ENCODE measurements at places on chromosomes 6 and 20. TPM values are rescaled to one million over a fixed set of nuclear protein-coding genes. Genes with fewer than 3 reads are reported as not detected.

The BPI gene
- polyA plus RNA-seq = 0.44 TPM

- no peak overlapping the region for H3K27ac ChIP-seq
- no peaks in the 10 kb centered on the region for H3K4me1 ChIP-seq
- H3K36me3 ChIP-seq = no peaks in the 10 kb centered on the region
- no peaks in the 10 kb centered on the region for H3K27me3 ChIP-seq
- DNase-seq = no peak
Measured at GRCh38 chr6:39593646-39594045, 131.6 kb downstream of the KIF6 start.

GRCh38 chr6:14880677-14881076 lies 365.2 kb upstream of the JARID2 start:
- H3K36me3 ChIP-seq = no peaks in the 10 kb centered on the region
- H3K27me3 ChIP-seq = no peaks in the 10 kb centered on the region
- no peak for DNase-seq

The MUCL3 gene
- 39.6 TPM for polyA plus RNA-seq

DNA sequence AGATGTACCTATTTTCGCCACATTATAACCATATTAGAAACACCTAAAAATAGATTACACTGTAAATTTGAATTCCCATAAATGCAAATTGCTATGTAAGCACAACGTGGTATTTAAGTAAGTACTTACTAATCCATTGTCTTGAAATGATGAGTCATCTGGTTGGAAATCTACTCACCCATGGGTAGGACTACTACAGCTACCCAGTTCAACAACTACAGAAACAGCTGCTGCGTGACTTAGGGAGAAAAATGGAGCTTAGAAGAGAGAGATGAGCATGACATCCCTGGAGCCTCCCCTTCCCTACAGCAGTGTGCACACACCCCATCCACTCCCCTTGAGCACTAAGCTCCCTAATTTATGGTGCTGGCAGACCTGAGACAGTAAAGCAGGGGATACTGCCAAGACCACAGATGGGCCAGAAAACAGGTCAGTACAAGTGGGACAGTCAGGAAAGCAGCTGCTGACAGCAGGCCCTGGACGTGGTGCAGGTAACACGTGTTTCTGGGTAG lies 26.9 kb downstream of the RRAGD start:
- H3K27me3 ChIP-seq = no peaks in the 10 kb centered on the region
- H3K4me3 ChIP-seq = no peak overlapping the region
- H3K4me1 ChIP-seq = no peaks in the 10 kb centered on the region
- no peaks in the 10 kb centered on the region for H3K36me3 ChIP-seq

DNA sequence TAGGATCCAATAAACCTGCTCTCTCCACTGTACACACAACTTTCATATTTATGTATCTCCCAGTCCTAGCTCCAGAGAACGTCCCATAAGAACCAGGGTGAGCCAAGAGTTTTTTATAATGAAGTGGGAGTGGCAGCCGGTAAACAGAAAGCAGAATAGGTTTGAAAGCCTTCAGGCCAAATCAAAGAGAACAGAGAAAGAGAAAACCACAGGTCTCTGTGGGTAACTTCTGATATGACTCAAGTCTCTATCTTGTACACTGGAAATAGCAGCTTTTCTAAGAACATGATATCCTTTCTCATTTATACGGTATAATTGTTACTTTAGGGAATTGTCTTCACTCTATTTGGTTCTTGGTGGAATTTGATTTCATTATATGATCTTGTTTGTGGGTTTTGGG lies 273.6 kb downstream of the PACRG start:
- no peak overlapping the region for H3K27ac ChIP-seq
- H3K36me3 ChIP-seq = no peaks in the 10 kb centered on the region
- DNase-seq = no peak
- no peaks in the 10 kb centered on the region for H3K27me3 ChIP-seq
- no peaks in the 10 kb centered on the region for H3K4me1 ChIP-seq

DNA sequence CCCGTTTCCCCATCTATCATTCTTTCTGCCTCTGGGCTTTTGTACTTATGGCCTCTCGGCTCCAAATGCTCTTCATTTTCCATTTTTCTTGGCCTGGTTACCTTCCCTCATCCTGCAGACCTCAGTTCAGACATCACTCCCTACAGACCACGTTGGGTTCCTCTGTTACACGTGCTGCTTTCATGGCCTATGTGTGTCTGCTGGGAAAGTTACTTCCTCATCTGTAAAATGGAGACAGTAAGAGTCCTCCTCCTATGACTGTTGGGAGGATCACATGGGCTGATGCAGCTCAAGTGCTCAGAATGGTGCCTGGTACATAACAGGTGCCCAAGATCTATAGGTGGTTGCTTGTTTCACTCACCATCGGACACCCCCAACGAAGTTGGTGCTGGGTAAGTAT lies 13.5 kb downstream of the KCNK17 start:
- no peak for DNase-seq
- no peak overlapping the region for H3K27ac ChIP-seq
- H3K4me1 ChIP-seq = peaks cover 18% of the 10 kb centered on the region
- H3K4me3 ChIP-seq = no peak overlapping the region
- H3K36me3 ChIP-seq = no peaks in the 10 kb centered on the region

GRCh38 chr6:134680021-134680420 lies 269.9 kb downstream of the ALDH8A1 start:
- H3K27me3 ChIP-seq = no peaks in the 10 kb centered on the region
- no peak overlapping the region for H3K27ac ChIP-seq
- no peaks in the 10 kb centered on the region for H3K36me3 ChIP-seq
- peaks cover 11% of the 10 kb centered on the region for H3K4me1 ChIP-seq
- DNase-seq = no peak

- no peak for DNase-seq
- no peak overlapping the region for H3K27ac ChIP-seq
- no peaks in the 10 kb centered on the region for H3K27me3 ChIP-seq
- H3K4me1 ChIP-seq = no peaks in the 10 kb centered on the region
- H3K36me3 ChIP-seq = no peaks in the 10 kb centered on the region
Measured at GRCh38 chr20:9262653-9263194, 193.8 kb downstream of the PLCB4 start.

The CDH4 gene
- 0.05 TPM for polyA plus RNA-seq

The C6orf132 gene
- polyA plus RNA-seq = 40.5 TPM

DNA sequence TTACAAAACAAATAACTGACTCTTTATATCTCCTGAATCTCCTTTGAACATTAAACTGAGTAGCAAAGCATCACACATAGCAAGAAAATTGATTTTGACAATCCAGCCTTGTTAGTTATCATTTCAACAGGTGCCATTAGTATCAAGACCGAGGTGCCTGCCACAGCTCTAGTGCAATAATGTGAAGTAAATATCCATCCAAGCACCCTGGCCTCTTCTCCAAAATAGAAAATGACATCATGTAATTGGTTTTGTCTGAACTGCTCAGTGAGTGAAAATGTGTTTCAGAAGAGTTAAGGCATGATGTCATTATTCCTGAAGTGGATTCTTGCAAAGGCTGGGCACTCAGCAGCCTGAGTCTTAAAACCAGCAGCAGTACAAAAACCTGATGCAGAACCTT lies 341.4 kb downstream of the PLCB1 start:
- H3K4me1 ChIP-seq = no peaks in the 10 kb centered on the region
- no peaks in the 10 kb centered on the region for H3K27me3 ChIP-seq
- no peak overlapping the region for H3K27ac ChIP-seq
- DNase-seq = peak; percentile 43

- no peak overlapping the region for H3K27ac ChIP-seq
- no peaks in the 10 kb centered on the region for H3K27me3 ChIP-seq
- peaks cover 7% of the 10 kb centered on the region for H3K4me1 ChIP-seq
Measured at GRCh38 chr6:6816716-6817115, 228.2 kb downstream of the LY86 start.

The TPX2 gene
- polyA plus RNA-seq = 3.3 TPM

The FAM83C gene
- not detected for polyA plus RNA-seq

DNA sequence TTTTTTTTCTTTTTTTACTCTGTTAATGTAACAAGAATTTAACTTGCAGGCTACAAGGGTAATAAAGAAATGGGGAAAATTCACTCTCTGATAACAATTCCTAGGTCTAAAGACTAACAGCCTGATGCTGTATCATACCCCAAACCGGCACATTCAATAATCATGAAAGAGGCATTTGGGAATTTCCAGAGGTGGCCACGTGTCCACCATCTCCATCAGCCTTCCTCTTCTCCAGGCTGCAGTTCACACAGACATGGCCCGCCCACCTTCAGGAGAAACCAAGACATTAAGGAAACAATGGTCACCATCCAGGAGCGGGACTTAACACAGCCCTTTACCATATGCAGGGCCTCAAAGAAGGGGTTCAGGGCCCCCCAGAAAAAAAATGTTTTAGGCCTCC lies 44.8 kb downstream of the PDE10A start:
- H3K27me3 ChIP-seq = no peaks in the 10 kb centered on the region
- no peak overlapping the region for H3K27ac ChIP-seq
- no peak overlapping the region for H3K4me3 ChIP-seq
- no peaks in the 10 kb centered on the region for H3K4me1 ChIP-seq

The POLR3F gene
- polyA plus RNA-seq = 7.3 TPM

GRCh38 chr6:52360028-52360427 lies 1.9 kb upstream of the PAQR8 start:
- no peak overlapping the region for H3K4me3 ChIP-seq
- H3K27ac ChIP-seq = no peak overlapping the region
- no peaks in the 10 kb centered on the region for H3K36me3 ChIP-seq

- no peak for DNase-seq
- no peak overlapping the region for H3K27ac ChIP-seq
- no peak overlapping the region for H3K4me3 ChIP-seq
- no peaks in the 10 kb centered on the region for H3K36me3 ChIP-seq
- H3K27me3 ChIP-seq = no peaks in the 10 kb centered on the region
Measured at GRCh38 chr20:48052475-48052835, 267.2 kb upstream of the SULF2 start.

DNA sequence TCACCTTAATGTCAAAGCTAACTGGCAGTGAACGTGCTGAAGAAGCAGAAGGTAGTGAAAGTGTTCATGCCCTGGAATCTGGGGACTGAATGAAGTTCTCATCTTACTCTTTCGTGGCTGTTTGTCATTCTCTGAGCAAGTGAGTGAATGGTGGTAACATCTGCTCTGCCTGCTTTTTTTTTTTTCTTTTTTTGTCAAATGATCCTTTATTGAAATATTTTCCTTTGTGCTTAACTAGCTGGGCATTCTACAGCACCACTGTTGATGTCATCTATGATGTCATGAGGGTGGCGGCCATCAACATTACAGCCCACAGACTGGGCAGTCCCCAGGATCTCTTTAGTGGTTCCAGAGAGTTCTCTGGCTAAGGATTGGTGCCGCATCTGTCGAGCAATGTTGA lies 65.2 kb downstream of the RIN2 start:
- H3K36me3 ChIP-seq = no peaks in the 10 kb centered on the region
- no peak overlapping the region for H3K27ac ChIP-seq
- H3K27me3 ChIP-seq = no peaks in the 10 kb centered on the region
- no peak overlapping the region for H3K4me3 ChIP-seq
- no peak for DNase-seq

- no peaks in the 10 kb centered on the region for H3K4me1 ChIP-seq
- H3K36me3 ChIP-seq = no peaks in the 10 kb centered on the region
- no peak for DNase-seq
- H3K4me3 ChIP-seq = no peak overlapping the region
Measured at GRCh38 chr20:3135507-3136070, 24.1 kb downstream of the FASTKD5 start.

DNA sequence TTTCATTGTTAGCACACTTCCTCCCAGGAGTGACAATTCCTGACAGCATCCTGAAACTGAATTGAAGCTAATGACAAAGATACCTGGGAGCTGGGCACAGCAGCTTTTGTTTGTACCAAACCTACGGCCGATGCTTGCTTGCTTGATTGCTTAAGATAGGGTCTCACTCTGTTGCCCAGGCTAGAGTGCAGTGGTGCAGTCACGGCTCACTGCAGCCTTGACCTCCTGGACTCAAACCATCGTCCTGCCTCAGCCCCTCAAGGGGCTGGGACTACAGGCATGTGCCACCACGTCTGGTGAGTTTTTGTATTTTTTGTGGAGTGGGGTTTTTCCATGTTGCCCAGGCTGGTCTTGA lies 84.7 kb upstream of the SCP2D1 start:
- no peak overlapping the region for H3K27ac ChIP-seq
- no peak overlapping the region for H3K4me3 ChIP-seq
- DNase-seq = no peak
- H3K36me3 ChIP-seq = no peaks in the 10 kb centered on the region
- H3K27me3 ChIP-seq = no peaks in the 10 kb centered on the region
- no peaks in the 10 kb centered on the region for H3K4me1 ChIP-seq

GRCh38 chr20:2051946-2052345 lies 49.7 kb upstream of the STK35 start:
- DNase-seq = no peak
- H3K27me3 ChIP-seq = peaks cover 53% of the 10 kb centered on the region
- no peak overlapping the region for H3K27ac ChIP-seq
- no peak overlapping the region for H3K4me3 ChIP-seq

DNA sequence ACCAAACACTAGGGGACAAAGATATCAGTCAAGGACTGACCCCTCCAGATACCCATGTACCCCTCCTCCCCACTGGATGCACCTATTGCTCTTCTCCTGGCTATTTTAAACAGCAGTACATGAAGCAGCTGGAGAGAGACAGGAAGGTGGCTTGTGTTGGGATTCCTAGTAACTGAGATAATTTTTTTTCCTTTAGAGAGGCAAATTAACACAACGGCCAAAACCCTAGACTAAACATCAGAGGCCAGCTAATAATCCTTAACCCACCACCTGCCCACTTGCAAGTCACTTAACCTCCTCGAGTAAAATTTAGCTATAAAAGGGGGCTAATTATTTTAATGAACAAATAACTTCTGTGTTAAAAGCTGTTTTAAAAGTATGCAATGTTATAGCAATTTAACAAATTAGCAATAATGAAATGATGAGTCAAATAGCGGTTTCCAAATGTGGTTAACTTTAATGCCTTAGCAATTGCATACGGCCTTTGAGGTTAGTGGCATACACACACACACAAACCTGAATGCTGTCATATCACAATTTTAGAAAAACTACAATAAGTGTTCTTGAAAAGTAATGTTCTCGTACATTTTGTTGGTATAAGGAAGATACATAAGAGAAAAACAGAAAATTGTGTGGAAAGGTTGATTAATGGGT lies 151.7 kb downstream of the FRK start:
- H3K4me3 ChIP-seq = no peak overlapping the region
- H3K27me3 ChIP-seq = no peaks in the 10 kb centered on the region
- no peak overlapping the region for H3K27ac ChIP-seq
- H3K36me3 ChIP-seq = no peaks in the 10 kb centered on the region
- DNase-seq = no peak
